ENCODE measurements at places on chromosomes 5 and 9.

GRCh38 chr9:99433555-99433954, 211.5 kb downstream of the SEC61B start:
- no peak for DNase-seq

- DNase-seq, result no peak
Observed at GRCh38 chr5:19777363-19777762, 210.6 kb downstream of the CDH18 start.

DNA sequence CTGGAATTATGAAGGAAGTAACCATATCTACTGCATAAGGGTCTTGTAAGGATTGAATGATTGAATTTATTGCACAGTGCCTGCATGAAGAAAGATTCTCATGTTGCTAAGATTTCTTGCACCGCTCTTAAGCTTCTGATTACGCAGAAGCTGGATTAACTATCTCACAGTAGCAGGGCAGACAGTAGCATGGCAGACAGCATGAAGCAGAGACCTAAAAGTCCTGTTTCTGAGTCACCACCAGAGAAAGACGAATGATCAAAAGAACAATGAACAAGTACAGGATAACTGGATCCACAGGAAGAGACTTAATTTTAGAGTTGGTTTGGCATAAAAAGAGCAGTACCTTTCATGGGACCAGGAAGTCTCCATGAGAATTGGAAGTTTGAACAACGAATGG, 142.4 kb downstream of the MAPKAP1 start:
- DNase-seq, result no peak

GRCh38 chr9:134933076-134933659, 15.5 kb upstream of the FCN1 start:
- DNase-seq, result no peak

- DNase-seq, result no peak
Observed at GRCh38 chr5:140131967-140132409, 6.3 kb downstream of the IGIP start.

- DNase-seq, result no peak
Observed at GRCh38 chr9:122996586-122996985, 36.9 kb upstream of the GPR21 start.

GRCh38 chr5:172076761-172077244, 70.4 kb upstream of the FBXW11 start:
- DNase-seq, result no peak

GRCh38 chr5:96447949-96448348, 14.9 kb upstream of the PCSK1 start:
- no peak for DNase-seq

Data from activated naive CD4-positive, alpha-beta T cell (primary cell).